ENCODE measurements at places on chromosomes 11 and 22. TPM values are rescaled to one million over a fixed set of nuclear protein-coding genes. Genes with fewer than 3 reads are reported as not detected.

Gene DRICH1
- total RNA-seq, result not detected

Gene BIRC2
- 30.6 TPM for total RNA-seq

Gene OR8D4
- total RNA-seq, result not detected

Gene PHLDA2
- total RNA-seq, result 135 TPM

Gene PATE2
- not detected for total RNA-seq

Gene JAML
- total RNA-seq, result not detected

Gene RASGRP2
- total RNA-seq, result 1.1 TPM

Gene SOX10
- total RNA-seq, result not detected

Gene PGA4
- total RNA-seq, result not detected

Gene OR5A1
- total RNA-seq, result not detected

Gene C11orf87
- total RNA-seq, result 0.01 TPM

Gene GAL3ST1
- total RNA-seq, result 9.7 TPM
